ENCODE measurements at places on chromosomes 3 and 15. TPM values are rescaled to one million over a fixed set of nuclear protein-coding genes. Genes with fewer than 3 reads are reported as not detected.

Gene MYLK
- not detected for total RNA-seq

Gene MBD4
- 44.5 TPM for total RNA-seq

Gene KBTBD13
- total RNA-seq, result not detected

Gene GOLGA6L7
- not detected for total RNA-seq

Gene STX19
- total RNA-seq, result not detected

Gene GOLGA6L10
- total RNA-seq, result 2.5 TPM

Gene SHF
- total RNA-seq, result 23.5 TPM

Gene GOLGA8S
- total RNA-seq, result 0.13 TPM

Gene RGMA
- total RNA-seq, result not detected

Gene METTL6
- total RNA-seq, result 19.2 TPM

Gene KLHL18
- total RNA-seq, result 32.6 TPM

Gene TNNC1
- 5.9 TPM for total RNA-seq

Gene SLC12A8
- total RNA-seq, result 1.6 TPM

Gene DOCK3
- total RNA-seq, result 4.2 TPM

GRCh38 chr15:61387675-61388074 is 158.6 kb upstream of the RORA start:
- DNase-seq, result no peak

GRCh38 chr3:108664266-108664665 is 74.7 kb downstream of the DZIP3 start:
- no peak for DNase-seq

GRCh38 chr3:184796551-184796950 is 15.4 kb upstream of the VPS8 start:
- no peak for DNase-seq

DNA sequence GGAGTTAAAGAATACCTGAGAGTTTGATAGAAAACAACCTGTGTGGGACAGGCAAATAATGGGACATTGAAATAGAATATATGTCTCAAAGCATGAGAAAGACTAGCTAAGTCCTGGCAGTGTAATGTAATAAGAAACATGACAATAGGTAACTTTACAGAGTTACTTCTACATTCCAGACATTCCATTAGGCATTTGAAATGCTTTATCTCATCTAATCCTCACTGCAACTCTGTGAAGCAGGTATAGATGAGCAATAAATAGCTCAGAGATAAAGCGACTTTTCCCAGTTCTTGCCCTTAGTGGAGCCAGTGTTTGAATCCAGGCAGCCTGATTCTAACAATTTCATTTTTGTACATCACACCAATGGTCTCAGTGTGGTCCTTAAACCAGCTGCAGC is 76.8 kb downstream of the CPNE4 start:
- DNase-seq, result no peak

- no peak for DNase-seq
These were observed 284.2 kb upstream of the ATP11B start for GRCh38 chr3:182508919-182509711.

GRCh38 chr3:106065831-106066230 is 197.0 kb upstream of the CBLB start:
- no peak for DNase-seq

DNA sequence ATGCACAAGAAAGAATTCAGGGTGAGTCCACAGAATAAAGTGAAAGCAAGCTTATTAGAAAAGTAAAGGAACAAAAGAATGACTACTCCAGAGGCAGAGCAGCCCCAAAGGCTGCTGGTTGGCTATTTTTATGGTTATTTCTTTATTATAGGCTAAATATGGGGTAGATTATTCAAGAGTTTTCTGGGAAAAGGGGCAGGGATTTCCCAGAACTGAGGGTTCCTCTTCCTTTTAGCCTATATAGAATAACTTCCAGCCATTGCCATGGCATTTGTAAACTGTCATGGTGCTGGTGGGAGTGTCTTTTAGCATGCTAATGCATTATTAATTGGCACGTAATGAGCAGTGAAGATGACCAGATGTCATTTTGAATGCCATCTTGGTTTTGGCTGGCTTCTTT is 13.6 kb downstream of the GLDN start:
- no peak for DNase-seq

DNA sequence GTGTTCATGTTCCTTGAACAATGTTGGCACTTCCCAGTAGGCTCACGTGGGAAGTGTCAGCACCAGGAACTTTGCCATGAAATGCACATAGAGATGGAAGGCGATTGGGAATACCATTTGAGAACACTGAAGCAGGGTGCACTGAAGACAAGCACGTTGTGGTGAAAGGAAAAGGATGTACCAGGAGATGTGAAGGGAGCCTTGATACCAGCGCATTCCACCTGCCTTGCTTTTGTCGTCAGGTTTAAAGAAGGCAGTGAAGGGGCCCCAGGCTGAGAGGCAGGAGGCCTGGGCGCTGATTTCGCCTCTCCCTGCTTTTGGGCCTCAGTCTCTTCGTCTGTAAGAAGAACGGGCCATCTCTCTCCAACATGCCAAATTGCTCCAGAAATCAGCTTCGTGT is 194.5 kb upstream of the HES1 start:
- no peak for DNase-seq

GRCh38 chr15:63860155-63860554 is 26.4 kb upstream of the HERC1 start:
- DNase-seq, result peak; percentile 78

- no peak for DNase-seq
These were observed 236.0 kb downstream of the UBE2E2 start for GRCh38 chr3:23439080-23439479.

- DNase-seq, result no peak
These were observed 737.1 kb downstream of the FHIT start for GRCh38 chr3:60514085-60514649.

DNA sequence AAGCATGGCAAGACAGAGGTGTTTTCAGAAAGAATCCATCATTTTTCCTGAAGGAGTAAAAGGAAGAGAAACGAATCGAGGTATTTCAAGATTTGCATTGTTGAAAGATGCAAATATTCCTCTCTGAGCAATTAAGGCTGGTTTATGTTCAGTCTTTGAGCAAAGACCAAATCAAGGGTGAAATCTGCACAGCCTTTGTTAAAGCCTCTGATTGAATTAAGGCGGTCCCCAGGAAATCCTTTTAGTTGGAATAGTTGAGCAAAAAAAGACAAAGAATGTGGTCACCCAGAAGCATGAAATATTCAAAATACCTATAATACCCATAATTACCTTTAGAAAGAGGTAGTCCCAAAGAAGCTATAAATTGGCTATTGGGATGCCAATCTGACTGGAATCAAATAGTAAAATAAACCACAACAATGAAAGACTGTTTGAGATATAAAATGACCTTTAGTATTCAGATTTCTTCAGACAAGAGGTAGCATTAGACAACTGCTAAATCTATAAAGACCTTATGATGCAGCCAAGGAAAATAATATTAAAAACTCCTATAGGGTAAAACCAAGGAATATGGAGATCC is 1218.1 kb downstream of the ROBO2 start:
- DNase-seq, result no peak

GRCh38 chr3:166526881-166527280 is 689.7 kb upstream of the BCHE start:
- no peak for DNase-seq

GRCh38 chr15:62035256-62035924 is 24.9 kb downstream of the VPS13C start:
- no peak for DNase-seq

GRCh38 chr3:5499404-5499803 is 311.9 kb downstream of the EDEM1 start:
- no peak for DNase-seq

GRCh38 chr3:111068574-111068973 is 3.0 kb upstream of the NECTIN3 start:
- DNase-seq, result no peak

DNA sequence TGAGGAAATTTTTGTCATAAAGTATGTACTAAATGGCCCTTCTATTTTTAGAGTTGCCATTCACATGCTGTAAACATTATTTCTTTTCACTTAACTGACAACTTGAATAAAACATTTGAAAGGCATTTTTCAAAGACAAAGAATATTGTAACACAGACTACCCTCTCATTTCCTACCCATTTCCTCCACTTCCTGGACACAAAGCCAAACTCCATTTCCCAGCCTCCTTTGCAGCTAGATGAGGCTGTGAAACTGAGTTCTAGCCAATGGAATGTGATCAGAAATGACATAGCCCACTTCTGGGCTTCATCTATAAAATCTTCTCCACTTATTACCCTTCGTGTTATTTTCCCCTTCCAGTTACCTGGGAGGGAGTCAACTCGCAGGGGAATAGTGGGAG is 288.9 kb upstream of the DPH6 start:
- DNase-seq, result no peak

- no peak for DNase-seq
These were observed 201.9 kb downstream of the TNIK start for GRCh38 chr3:171258316-171258715.

GRCh38 chr3:184316792-184317191 is 2.4 kb downstream of the EIF4G1 start:
- no peak for DNase-seq

GRCh38 chr3:188097791-188098190 is 56.2 kb upstream of the LPP start:
- no peak for DNase-seq

DNA sequence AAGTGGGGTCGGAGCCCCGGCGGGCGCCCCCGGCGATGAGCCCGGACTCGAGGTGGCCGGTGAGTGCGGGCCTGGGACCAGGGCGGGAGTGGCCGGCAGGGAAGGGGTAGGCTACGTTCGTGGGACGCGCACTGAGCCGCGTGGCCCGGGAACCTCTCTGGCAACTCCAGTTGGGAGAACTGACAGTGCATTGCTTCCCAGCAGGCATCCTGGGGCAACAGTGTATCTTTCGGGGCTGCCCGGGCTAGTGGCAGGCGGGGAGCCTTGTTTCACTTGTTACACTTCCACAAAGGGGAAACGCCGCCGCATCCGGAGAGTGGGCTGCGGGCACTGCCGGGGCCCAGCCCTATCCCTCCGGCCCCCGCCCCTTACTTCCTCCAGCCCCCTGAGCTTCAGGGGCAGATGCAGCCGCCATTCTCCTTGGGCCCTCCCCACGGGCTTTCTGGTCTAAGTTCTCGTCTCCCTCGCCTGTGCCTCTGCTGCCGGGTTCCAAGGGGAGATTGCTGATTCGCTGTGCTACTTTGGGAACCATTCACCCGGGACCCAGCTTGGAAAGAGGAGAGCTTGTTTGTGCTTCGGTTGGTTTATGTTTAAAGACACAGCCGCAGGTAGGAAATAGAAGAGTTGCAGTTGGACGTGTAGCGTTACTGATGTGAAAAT is 675 bp downstream of the BRPF1 start:
- DNase-seq, result peak; percentile 77

GRCh38 chr15:72782274-72783003 is 1.1 kb downstream of the ADPGK start:
- DNase-seq, result peak; percentile 14

- DNase-seq, result no peak
These were observed 668 bp downstream of the MRAS start for GRCh38 chr3:138348754-138349739.
